ENCODE measurements at places on chromosomes 6 and 20.

DNA sequence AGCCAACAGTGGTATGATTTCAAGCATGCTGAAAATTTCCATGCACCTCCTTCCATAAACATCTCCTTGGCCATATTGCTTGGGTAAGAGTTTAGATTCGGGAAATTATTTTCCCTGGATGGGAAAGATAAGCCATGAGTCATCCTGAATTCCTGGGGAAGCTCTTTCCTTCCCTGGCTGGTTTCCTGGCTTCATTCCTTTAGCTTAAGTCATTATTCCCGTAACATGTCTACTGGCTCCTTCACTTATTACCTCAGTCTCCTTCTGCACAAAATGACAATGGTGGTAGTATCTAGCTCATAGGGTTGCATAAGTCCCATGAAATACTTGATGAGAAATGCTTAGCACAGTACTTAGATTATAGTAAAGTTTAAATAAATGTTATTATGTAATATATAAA lies 27.6 kb downstream of the TINAG start:
- DNase-seq, result no peak

GRCh38 chr6:17062871-17063440 lies 38.9 kb upstream of the STMND1 start:
- DNase-seq, result no peak

DNA sequence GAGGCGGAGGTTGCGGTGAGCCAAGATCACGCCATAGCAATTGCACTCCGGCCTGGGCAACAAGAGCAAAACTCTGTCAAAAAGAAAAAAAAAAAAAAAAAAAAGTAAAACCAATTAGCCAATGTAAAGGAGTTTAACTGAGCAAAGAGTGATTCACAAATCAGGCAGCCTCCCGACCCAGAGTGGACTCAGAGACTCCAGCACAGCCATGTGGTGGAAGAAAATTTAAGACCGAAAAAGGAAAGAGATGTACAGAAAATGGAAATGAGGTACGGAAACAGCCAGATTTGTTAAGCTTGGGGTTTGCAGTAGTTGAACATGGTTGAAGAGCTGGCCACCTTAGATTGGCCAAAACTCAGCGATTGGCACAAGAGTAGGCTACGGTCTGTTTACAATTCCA lies 51.4 kb downstream of the ERMARD start:
- DNase-seq, result no peak

GRCh38 chr6:141426400-141426980 lies 706.2 kb upstream of the GJE1 start:
- DNase-seq, result no peak

- no peak for DNase-seq
Observed at GRCh38 chr6:113299531-113299930, 557.6 kb upstream of the MARCKS start.

- DNase-seq, result no peak
Observed at GRCh38 chr6:70118670-70119069, 184.2 kb downstream of the COL9A1 start.

DNA sequence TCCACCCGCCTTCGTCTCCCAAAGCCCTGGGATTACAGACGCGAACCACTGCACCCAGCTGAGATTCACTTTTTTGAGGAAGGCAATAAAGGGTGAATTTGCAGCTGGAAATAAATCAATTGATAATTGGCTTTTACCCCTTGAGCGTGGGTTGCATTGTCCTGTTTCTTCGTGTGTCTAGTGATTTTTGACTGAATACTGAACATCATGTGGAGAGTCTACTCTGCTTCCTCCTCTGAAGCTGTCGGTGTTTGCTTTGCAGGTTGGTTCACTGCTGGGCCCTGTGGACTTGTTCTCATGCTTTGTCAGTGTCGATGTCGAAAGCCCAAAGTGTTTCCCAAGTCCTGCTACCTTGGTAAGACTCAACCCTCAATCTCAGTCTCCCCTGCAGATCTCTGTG lies 5.8 kb upstream of the EEF1A2 start:
- no peak for DNase-seq

DNA sequence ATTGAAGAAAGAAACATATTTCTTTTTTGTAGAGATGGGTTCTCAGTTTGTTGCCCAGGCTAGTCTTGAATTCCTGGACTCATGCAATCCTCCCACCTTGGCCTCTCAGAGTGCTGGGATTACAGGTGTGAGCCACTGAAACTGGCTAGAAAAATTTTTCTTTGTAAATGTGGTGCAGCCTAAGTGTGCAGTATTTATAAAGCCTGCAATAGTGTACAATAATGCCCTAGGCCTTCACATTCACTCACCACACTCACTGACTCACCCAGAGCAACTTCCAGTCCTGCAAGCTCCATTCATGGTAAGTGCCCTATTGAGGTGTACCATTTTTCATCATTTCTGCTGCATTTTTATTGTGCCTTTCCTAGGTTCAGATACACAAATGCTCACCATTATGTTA lies 31.4 kb downstream of the NHSL1 start:
- DNase-seq, result no peak

- no peak for DNase-seq
Observed at GRCh38 chr20:7161690-7162089, 394.2 kb downstream of the BMP2 start.

- no peak for DNase-seq
Observed at GRCh38 chr20:59939879-59940128, 301 bp downstream of the PPP1R3D start.

DNA sequence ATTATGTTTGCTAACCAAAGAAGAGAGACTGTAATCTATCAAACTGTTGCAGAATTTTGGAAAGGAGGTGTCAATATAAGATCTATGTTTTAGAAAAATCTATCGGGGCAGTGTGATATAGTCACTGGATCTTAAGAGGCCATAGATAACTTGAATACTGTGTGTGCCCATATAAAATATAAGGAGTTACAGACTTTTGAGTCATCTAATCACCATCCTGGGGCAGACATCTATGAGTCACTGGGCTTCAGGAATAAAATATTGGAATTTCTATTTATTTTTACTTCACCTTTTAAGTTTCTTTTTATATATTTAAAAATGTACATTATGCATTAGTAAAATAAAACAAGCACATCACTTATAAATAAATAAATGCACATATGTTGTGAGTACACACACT lies 509.3 kb upstream of the MAN1A1 start:
- DNase-seq, result no peak

DNA sequence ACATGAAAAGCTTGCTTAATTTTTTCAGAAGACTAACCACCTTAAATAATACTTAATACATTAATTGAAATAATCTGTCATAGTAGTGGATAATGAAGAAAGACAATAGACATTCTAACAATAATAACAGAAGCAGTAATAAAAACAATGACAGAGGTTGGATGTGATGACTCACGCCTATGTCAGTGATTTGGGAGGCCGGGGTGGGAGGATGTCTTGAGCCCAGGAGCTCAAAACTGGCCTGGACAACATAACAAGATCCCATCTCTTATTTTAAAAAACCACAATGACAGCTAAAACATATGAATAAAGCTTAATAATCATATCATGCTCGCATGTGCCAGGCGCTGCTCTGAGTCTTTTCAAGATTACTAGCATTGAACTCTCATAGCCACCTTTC lies 105.5 kb downstream of the IPCEF1 start:
- no peak for DNase-seq

- no peak for DNase-seq
Observed at GRCh38 chr6:157885211-157885788, 62.3 kb downstream of the SNX9 start.

DNA sequence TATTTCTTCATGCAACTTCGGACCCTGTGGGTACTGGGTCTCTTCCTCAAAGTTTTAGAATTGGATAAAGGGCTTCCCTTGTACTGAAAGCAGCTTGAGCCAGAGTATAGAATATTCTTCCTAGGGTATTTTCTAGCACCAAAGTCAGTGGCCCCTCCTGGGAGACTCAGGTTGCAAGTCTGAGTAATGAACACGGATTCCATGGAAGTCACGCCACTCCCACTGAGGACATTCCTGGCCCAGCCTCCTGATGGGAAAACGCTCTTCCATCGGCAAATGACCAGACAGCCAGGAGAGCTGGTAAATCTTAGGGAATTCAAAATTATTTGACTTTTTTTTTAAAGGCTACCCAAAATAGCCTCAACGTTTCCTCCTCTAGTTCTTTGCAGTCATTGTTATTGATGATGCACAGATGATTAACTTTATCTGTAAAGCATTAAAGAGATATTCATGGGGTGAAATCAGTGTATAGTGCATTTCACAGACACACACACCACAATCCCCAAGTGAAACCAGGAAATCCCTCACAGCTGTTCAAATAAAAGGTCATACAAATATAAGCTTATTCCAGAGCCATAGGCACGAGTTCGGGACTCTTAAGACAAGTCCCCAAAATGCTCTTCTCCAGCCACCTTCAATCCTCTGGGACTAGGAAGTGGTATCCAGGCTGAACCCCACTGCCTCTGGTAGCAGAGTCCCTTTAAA lies 248.8 kb downstream of the SOD2 start:
- no peak for DNase-seq

DNA sequence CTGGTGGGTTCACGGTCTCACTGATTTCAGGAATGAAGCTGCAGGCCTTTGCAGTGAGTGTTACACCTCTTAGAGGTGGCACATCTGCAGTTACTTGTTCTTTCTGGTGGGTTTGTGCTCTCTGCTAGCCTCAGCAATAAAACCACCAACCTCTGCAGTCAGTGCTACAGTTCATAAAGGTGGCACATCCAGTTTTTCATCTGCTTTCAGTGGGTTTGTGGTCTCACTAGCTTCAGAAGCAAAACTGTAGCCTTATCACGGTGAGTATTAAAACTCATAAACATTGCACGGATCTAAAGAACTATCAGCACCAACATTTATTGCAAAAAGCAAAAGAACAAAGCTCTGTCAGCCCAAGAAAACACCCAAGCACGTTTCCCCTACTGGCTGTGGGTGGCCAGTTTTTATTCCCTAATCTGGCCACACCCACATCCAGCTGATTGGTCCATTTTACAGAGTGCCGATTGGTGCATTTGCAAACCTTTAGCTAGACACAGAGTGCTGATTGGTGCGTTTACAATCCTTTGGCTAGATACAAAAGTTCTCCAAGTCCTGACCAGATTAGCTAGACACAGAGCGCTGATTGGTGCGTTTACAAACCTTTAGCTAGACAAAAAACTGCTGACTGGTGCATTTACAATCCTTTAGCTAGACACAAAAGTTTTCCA lies 3.4 kb upstream of the TMEM14C start:
- DNase-seq, result no peak

- DNase-seq, result no peak
Observed at GRCh38 chr6:56852260-56853010, 102.5 kb upstream of the BEND6 start.

DNA sequence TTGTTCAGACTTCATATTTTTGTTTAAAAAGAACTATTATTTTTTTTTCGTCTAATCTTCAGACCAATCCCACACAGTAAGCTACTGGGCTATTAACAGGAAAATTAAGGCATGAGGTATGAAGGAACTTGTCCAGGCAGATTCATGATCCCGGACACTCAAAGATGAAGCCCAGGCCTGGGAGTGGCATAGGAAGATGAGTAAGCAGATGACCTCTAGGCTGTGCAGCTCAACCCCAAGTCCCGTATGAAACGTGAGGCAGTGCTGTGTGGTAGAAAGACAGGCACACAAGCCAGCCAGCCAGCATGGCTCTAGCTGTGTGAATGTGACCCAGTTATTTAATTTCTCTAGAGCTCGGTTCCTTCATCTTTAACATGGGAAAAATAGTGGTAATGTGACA lies 231.9 kb downstream of the CLIC5 start:
- DNase-seq, result no peak

All from stimulated activated CD4-positive, alpha-beta T cell treated with anti-CD3 and anti-CD28 coated beads, TNF-alpha, amount 100 ng/mL, for 24 hours (primary cell).